ENCODE measurements at places on chromosomes 2 and 18. TPM values are rescaled to one million over a fixed set of nuclear protein-coding genes. Genes with fewer than 3 reads are reported as not detected.

GALNT1 gene
- total RNA-seq, result 137 TPM

DNA sequence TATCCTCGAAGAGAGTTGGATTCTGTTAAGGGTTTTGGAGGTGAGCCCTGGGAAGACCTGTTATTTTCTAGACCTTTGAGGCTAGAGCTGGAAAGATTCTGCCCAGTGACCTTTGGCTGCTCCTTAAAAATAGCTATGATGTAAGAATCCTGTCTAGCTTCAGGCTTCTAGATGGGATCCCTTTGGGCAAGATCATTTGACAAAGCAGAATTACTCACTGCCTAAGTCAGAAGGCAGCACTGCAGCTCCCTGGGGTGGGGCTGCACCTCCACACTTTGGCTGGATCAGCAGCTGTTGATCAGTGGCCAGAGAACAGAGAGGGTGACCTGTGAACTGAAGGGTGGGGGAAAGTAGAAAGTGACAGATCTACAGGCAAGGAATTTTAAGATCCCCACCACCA lies 103.8 kb downstream of the ASAP2 start:
- peak; percentile 51 for DNase-seq

GRCh38 chr2:241842620-241843211 lies 16.0 kb downstream of the PDCD1 start:
- no peak for DNase-seq

GRCh38 chr2:42009657-42010580 lies 37.9 kb upstream of the PKDCC start:
- DNase-seq, result no peak

GRCh38 chr2:237315829-237316225 lies 98.1 kb downstream of the COL6A3 start:
- DNase-seq, result no peak

- no peak for DNase-seq
These were observed 42.3 kb downstream of the R3HDM1 start for GRCh38 chr2:135573620-135574019.

DNA sequence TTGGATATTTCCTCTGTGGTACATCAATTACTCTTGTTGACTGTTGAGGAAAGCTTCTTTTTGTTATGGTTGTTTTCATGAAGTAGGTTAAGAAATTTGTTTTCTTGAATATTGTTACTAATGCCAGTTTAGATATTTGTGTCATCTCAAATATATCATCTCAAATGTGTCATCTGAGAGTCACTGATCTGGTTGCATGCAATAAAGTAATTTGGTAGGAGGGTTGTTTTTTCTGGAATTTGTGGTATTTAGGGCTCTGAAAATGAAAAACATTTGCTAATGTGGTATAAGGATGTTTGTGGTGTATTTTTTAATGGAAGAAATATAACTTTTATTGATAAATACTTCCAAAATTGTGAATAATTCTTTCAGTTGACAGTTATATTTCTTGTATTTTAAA lies 117.7 kb downstream of the GREB1L start:
- DNase-seq, result no peak

GRCh38 chr2:59594671-59595222 lies 958.7 kb downstream of the BCL11A start:
- DNase-seq, result no peak

DNA sequence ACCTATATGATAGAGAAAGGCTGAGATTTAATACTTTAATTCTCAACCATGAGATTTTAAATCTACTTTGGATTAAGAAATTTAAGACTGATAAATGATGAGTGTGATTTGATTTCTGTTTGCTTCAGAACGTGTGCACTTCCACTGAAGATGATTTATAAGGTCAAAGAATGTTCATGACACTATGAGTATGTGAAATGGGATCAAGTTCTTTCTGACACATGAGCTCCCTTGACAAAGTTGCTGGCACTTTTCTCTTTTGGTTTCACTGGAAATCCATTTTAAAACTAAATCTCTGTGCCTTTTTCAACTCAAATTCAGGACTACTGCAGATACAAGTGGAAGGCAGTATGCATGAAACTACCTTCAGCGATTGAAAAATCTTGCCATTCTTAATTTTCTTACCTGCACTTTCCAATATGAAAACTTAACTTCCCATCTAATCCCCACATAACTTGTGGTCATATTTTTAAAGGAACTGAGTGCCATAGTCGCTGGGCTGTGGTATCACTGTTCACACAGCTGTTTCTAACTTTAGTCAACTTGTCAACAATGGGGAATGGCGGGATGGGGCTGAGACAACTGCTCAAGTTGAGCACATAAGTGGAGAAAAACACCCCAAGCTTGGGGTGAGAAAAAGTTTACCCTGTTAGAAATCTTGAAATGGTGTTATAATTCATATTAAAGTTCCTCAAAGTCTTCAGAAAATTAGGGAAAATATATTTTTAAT lies 51.8 kb upstream of the TTN start:
- DNase-seq, result no peak

- no peak for DNase-seq
These were observed 131.9 kb upstream of the ALKAL2 start for GRCh38 chr2:419687-420317.

DNA sequence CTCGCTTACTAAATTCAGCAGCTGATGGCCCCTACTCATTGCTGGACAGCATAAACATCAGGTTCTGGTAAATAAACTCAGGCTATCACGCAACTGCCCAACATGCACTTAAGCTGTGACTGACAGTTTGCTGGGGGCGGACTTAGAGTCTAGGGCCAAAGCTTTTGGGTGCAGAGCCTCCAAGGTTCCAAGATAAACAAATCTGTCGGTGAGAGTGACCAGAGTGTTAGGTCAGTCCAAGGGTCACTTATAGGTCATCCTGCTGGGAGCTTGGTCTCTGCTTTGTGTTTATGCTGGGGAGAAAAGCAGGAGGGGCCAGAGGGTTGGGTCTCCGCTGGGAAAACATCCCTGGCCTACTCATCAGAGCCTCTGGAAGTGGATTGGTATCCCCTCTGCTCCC lies 188.6 kb upstream of the GATA6 start:
- DNase-seq, result no peak

SGO2 gene
- 18.0 TPM for total RNA-seq

DNA sequence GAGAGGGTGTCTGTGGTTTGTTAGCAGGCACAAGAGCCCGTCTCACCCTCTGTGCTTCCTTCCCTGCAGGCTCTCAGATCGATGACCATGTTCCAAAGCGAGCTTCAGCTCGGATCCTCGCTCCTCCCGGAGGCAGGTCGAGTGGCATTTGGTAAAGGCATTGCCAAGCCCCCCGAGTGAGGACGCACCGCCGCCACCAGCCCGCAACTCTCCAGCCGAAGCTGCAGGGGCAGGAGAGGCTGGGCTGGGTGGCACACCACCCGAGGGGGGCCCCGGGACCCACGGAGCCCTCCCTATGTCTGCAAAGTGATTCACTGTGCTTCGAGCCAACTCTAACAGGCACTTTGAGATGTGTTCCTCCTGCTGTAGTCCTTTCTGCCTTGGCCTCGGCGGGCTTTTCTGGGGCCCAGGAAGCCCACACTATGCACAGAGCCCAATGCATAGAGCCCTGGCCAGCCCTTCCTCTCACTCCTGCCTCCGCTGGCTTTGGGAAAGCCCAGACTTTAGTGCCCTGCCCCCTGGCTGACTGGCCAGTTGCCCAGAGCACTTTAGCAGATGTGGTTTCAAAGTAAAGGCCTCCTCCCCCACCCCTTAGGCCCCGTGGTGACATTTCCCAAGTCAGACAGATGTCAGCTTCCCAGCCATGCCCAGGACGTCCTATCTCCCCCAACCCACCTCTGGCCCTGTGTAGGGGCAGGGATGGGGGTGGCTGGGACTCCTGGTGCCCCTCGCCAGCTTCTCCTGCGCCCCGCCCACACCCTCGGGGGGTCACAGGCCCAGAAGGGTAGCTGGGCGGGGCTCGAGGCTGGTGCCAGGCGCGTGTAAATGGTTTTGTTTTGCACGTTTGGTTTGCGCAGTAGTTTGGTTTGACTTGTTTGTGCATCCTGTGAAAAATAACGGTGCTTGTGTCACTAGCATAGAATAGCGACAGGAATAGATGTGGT lies 23.3 kb upstream of the MAPRE3 start:
- DNase-seq, result peak; percentile 52

HRH4 gene
- 0.09 TPM for total RNA-seq

DNA sequence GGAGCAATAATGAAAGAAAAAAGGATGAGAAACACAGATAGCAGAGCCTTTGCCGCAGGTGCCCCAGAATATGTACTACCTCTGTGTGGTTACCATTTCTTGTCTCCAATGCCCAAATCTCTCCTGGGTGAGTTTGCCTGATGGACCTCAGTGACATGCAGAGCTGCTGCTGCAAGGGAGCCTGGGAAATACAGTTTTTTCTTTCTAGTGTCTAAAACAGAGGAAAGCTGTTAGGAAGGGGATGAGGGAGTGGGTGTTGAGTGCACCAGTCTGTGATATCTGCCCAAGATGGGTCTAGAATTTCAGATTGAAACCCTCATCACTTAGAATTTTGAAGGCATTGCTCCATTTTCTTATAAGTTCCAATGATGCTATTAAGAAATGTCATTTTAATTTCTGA lies 9.9 kb upstream of the MBOAT2 start:
- DNase-seq, result no peak

DNA sequence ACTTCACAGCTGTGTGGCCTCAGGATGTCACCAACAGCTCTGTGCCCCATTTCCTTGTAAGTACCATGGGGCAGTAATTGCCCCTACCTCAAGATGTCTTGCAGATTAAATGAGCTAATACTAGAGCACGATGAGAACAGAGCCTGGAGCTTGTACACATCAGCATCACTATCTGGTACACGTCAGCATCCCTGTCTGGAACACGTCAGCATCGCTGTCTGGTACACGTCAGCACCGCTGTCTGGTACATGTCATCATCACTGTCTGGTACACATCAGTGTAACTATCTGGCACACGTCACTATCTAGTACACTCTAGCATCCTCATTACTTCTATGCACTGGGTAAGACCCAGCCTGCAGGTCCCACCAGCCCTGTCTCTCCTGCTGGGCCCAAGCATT lies 37.2 kb downstream of the AQP12A start:
- no peak for DNase-seq

GRCh38 chr18:65792456-65793074 lies 41.8 kb downstream of the CDH7 start:
- no peak for DNase-seq

- DNase-seq, result no peak
These were observed 779.4 kb upstream of the FSHR start for GRCh38 chr2:49933711-49934110.

DNA sequence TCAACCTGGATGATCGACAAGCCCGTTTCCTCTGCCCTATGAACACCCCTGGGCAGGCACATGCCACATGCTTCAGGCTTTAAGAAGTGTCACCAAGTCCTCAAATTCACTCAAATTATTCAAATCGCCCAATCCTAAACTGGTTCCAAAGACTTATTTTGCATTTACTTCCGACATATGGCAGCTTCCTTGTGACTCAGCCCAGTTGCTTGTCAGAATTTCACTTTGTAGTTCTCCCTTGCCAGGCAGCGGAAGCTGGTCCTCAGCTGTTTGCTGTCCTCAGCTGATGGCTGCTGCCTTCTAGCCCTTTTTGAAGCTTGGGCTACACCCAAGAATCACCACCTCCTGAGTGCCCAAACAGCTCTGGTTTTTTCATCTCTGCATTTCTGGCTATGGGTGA lies 105.4 kb upstream of the LMAN1 start:
- no peak for DNase-seq

CSRNP3 gene
- total RNA-seq, result 0.86 TPM

GRCh38 chr2:200026332-200027230 lies 71.2 kb downstream of the MAIP1 start:
- no peak for DNase-seq

ALPP gene
- total RNA-seq, result not detected

GRCh38 chr18:10234912-10235660 lies 219.3 kb upstream of the APCDD1 start:
- no peak for DNase-seq

- no peak for DNase-seq
These were observed 25.6 kb downstream of the KLHL29 start for GRCh38 chr2:23410596-23410995.

CNDP1 gene
- total RNA-seq, result not detected

DNA sequence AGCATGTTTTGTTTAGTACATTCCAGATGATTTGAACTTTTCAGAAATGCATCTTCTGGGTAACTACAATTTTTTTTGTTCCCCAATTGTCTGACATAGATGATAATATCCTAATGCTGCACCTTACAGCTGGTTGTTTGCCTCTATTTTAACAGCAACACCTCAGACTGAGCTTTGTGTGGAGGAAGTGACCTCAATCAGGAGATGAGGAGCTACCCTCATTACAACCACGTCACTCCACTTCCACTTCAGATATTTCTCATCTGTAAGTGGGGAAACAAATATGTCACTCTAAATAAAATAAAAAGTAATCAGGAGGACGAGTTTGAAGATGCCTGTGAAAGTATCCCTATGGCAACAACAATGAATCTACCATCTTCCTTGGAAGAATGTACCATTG lies 12.1 kb upstream of the SRSF7 start:
- no peak for DNase-seq

DNA sequence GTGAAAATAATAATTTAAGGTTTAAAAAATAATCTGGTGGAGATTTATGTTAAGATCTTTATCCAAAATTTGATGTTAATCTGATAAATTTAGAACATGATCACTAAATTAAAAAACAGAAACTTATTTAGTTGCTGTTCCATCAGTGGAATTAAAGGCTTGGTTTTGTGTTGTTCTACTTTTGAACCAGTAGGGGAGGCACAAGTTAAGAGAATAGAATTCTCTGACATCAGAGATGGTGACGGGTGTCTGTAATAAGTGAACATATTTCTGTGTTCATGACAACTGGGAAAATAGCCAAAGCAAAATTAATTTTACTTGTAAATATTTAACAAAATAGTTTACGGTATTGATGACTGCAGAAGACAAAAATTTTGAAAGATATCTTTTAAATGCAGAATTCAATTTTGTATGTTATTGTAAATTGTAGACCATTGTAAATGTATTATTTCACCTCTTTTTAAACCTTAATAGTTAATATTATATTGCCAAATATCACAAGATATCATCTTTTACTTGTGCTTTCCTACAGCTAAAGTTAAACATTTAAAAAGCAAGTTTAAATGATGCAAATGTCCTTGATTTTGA lies 106.0 kb downstream of the UBR3 start:
- DNase-seq, result no peak

DNA sequence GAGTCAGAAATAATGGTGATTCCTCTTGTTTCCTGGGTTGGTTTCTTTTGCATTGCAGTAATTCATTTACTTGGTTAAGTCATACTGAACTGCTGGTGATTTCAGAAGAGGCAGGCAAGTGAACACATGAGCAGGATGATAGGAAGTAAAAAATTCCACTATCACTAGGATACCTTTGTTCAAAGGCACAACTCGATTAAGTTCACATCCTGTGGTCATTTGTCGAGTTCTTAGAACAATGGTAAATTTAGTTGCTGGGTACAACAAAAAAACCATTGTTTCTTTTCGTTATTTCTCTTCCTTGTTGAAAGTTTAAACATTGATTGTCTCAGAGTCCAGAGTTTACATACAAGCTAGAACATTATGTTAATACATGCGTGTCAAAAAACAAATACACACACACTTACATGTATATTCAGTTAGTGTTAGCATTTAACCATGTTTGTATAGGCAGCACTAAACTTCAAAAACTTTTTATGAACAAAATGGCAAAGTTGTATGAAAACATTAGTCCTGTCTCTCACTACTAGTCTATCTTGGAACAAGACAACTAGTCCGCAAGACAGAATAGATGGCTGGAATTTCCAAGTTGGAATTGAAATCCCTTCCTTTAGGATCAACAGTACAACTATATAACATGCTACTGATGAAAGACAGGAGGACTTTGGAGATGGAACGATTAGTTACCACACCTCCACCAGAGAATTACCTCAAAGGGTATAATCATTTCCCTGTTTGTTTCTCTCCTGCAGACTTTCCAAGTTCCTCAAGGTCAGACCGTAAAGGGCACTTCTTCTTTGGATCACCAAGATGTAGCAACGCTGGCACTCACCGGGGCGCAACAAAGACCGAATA lies 26.2 kb downstream of the STK39 start:
- DNase-seq, result no peak
